ENCODE measurements at places on chromosomes 2 and 18. TPM values are rescaled to one million over a fixed set of nuclear protein-coding genes. Genes with fewer than 3 reads are reported as not detected.
A peak's percentile ranks its signal among the peaks of the same experiment; 100 is the strongest.

GRCh38 chr2:238082151-238082550 lies 18.0 kb upstream of the ESPNL start:
- no peak for DNase-seq

- DNase-seq, result no peak
Observed at GRCh38 chr2:184444623-184445223, 153.6 kb upstream of the ZNF804A start.

DNA sequence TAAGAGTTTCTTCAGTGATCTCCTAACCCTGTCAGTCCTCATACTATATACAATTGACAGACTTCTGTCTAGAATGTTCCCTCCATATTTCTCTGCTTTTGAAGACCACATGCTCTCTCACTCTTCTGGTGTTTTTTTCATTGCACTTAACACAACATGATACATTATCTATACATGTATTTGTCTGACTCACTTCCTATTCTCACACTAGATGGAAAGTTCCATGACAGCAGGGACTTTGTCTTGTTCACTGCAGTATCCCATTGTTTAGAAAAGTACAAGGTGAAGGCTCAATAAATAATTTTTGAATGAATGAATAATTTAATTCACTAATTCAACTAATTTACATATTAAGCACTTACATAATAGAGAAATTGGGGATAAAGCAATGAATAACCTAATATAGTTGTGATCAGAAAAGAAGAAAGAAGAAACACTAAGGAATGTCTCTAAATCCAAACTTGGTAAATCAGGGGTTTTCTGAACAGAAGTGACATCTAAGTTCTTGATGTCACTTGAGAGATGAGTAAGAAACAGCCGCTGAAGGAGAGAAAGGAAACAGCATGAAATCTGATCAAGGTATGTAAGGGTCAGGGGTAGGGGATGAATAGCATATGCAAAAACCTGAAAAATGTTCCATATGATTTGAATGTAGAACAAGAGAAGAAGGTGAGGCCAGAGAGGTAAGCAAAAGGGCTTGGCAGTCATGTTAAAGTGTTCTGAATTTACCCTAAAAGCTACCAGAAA lies 42.4 kb downstream of the MBD2 start:
- no peak for DNase-seq

DNA sequence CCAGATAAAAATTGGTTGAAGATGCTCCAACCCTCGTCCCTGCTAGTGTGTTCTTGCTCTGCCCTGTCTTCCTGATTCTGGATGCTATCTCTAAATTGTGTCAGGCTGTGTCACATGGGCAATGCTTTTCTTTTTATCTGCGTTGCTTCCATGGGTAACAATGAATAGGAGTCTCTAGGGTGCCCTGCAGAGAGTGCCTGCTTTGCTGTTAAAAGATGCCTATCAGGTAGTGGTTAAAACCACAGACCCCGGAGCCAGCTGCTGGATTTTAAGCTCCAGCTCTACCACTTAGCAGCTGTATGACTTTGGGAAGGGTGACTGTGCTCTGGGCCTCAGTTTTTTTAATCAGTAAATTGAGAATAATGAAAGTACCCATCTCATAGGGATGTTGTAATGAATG lies 340.3 kb downstream of the PLCL1 start:
- no peak for DNase-seq

- no peak for DNase-seq
Observed at GRCh38 chr2:218009765-218010139, 7.0 kb upstream of the TNS1 start.

- no peak for DNase-seq
Observed at GRCh38 chr2:73984922-73985307, 205 bp downstream of the TET3 start.

GRCh38 chr2:200966770-200967169 lies 3.3 kb upstream of the ORC2 start:
- DNase-seq, result no peak

DNA sequence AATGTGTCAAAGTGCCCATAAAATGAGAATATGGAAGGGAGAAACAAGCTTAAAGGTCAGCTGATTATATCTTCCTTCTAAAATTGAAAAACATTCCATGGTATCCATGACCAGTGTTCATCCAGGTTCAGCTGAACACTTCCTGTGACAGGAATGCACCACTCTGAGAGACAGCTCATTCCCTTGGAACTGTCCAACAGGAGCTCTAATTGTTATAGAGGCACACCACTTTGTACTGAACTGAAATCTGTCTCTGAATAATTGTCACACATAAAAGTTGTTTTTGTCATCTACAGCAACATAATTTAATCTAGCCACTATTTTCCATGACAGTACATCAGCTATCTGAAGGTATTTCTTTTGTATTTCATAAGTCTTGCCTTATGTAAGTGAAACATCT lies 195.9 kb upstream of the ZNF804A start:
- no peak for DNase-seq

GRCh38 chr18:51234117-51235008 lies 36.9 kb upstream of the MEX3C start:
- DNase-seq, result peak; percentile 22

GRCh38 chr2:96913398-96914202 lies 43.7 kb upstream of the SEMA4C start:
- no peak for DNase-seq

DNA sequence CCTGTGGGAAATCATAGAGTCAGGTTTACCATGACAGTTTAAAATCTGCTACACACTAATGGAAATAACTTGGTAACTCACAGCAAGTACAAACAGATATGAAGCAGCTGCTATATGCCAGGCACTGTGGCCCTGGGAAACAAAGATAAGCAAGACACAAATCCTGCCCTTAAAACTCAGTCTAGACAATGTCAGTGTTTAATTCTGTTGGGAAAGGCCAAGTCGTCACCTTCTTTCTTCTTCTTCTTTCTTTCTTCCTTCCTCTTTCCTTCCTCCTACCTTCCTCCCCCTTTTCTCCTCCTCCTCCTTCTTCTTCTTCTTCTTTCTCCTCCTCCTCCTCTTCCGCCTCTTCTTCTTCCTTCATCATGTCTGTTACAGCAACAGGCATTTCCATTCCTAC lies 26.8 kb downstream of the PLEK start:
- no peak for DNase-seq

GRCh38 chr2:21774691-21775368 lies 651.1 kb downstream of the TDRD15 start:
- no peak for DNase-seq

DNA sequence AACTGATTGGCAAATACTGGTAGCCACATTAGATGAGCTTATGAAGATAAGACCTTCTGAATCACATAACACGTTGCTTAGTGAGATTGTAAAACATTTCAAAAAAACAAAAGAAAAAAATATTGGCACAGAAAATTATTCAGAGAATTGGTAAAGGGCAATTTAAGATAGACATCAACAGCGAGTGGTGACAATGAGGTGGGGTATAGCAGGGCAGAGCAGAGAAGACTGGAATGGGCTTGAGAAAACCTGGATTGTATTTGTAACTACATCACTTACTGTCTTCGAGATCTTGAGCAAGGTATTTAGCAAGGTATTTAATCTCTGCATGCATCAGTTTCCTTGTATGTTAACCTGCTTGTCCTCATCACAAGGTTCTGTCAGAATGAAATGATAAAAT lies 313.0 kb upstream of the MEIS1 start:
- DNase-seq, result no peak

DNA sequence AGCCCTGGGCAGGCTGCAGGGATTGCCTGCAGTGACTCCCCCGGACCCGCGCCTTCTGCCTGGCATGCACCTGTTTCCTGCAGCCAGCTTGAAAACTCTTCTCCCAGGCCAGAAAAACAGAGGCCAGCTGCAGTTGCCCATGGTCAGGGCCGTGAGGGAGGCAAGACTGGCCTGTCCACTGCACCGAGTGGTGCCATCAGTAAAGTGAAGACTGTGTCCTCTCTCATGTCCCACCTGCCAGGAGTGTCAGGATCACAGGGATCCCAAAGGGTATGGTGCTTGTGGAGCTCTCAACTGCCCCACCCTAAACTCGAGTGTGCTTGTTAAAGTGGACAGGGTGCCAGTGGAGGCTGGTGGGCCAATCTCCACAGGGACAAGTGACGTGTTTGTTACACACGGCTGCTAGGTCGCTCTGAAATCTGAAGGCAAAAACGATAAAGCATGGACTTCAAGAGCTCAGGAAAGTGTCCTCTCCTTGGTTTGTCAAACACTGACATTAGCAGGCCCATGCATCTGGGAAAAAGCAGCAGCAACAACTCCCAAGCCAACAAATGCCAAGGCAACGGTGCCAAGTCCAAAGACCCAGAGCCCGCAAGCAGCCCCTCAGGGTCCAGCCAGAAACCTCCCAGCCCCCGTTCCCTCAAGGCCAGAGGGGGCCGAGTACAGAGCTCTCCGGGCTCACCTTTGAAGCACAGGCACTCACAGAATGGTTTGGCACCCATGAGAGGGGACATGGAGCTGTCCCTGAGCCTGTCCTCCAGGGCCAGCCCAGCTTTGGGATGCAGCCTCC lies 213.2 kb downstream of the HDAC4 start:
- DNase-seq, result no peak

DNA sequence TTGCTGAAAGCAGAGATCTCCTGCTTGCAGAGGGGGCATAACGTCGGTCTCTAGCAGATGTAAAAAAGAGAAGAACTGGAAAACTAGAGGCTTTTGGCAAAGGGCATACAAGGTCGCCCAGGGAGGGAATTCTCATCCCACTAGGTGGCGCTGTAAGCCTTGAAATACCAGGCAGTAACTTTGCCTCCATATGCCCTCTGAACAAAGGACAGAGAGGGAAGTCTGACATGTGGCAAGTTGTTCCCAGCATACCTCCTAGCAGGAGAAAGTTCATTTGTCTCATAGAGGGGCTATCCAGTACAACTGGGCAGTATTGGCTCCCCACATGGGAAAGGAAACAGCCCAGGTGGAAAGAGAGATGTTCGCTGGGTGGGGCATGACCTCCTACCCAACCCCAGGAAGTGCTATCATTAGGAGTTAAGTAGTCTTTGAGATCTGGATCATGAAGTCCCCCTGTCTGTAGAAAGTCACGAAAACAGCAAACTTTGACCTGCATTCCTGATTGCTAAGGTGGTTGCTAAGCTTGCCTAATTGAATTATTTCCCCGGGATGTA lies 39.9 kb downstream of the STK17B start:
- no peak for DNase-seq

GRCh38 chr2:174752403-174753037 lies 11.8 kb downstream of the CHRNA1 start:
- no peak for DNase-seq

GRCh38 chr2:20067992-20068584 lies 16.7 kb upstream of the LAPTM4A start:
- no peak for DNase-seq

DNA sequence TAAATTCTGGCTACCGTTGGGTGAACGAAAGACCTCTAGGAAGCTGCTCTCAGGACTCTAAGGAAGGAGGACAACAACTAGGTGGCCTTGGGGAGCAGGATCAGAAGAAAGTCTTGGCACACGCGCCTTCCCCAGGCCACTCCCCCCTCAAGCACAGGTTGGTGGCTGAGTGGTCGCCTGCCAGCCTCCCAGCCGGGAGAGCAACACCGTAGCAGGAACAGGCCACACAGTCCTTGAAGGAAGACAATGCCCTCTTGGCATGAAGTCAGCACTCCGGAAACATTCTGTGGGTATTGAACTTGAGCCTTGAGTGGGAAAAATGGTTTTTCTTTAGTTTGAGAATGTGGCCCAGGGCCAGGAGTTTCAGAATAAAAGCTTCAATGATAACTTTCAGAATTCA lies 87.4 kb upstream of the AGAP1 start:
- no peak for DNase-seq

Gene PTPRN
- total RNA-seq, result 0.75 TPM

Gene UGT1A6
- 5.1 TPM for total RNA-seq

Gene TMEM198
- 1.6 TPM for total RNA-seq

Gene VAMP8
- 86.5 TPM for total RNA-seq

Gene CTAGE1
- total RNA-seq, result not detected

Gene UGT1A8
- total RNA-seq, result not detected

Gene IFIH1
- total RNA-seq, result 8.4 TPM

Measured in epithelial cell of proximal tubule (primary cell).